Stimulated activated CD8-positive, alpha-beta memory T cell treated with anti-CD3 and anti-CD28 coated beads, Interleukin-2, amount 100 ng/mL, for 48 hours (primary cell): ENCODE measurements at places on chromosomes 1 and 21.
A peak's percentile ranks its signal among the peaks of the same experiment; 100 is the strongest.

GRCh38 chr1:153608089-153608682 is 4.8 kb downstream of the S100A16 start:
- DNase-seq = no peak

- no peak for DNase-seq
Measured at GRCh38 chr1:116203181-116203723, 92.1 kb downstream of the MAB21L3 start.

DNA sequence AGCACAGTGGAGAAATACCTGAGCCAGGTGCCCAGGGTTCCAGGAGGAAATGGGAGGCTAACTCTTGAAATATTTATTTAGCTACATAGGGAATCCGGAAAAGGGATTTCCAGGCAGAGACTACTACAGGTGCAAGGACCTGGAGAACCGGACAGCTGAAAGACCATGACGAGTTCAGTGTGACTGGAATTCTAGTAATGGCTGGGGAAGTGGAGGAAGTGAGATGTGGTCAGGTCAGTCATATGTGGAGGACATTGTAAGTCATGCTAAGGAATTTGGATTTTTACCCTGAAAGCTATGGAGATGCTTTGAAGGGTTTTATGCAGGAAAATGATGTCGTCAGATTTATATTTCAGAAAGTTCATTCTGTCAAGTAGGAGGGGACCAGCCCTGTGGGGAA is 1.8 kb downstream of the CAP1 start:
- DNase-seq = no peak

- DNase-seq = no peak
Measured at GRCh38 chr1:206793620-206794019, 21.3 kb upstream of the IL10 start.

DNA sequence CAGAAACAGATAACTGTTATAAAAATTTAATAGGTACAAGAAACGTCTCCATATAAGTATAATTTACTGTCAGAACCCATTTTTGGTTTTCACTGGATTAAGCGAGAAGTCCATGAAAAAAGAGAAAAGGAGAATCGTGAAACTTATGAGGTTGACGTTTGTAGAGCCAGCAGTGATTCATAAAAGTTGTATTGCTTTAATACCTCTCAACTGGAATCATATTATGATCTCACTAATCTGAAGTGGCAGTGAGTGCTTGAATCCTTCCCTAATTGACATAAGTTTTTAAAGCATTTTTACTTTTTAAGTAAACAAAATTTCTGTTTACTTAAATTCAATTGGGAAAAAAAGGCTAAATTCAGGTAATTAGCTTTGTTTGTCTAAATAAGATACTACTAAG is 315.3 kb downstream of the TPR start:
- DNase-seq = no peak

DNA sequence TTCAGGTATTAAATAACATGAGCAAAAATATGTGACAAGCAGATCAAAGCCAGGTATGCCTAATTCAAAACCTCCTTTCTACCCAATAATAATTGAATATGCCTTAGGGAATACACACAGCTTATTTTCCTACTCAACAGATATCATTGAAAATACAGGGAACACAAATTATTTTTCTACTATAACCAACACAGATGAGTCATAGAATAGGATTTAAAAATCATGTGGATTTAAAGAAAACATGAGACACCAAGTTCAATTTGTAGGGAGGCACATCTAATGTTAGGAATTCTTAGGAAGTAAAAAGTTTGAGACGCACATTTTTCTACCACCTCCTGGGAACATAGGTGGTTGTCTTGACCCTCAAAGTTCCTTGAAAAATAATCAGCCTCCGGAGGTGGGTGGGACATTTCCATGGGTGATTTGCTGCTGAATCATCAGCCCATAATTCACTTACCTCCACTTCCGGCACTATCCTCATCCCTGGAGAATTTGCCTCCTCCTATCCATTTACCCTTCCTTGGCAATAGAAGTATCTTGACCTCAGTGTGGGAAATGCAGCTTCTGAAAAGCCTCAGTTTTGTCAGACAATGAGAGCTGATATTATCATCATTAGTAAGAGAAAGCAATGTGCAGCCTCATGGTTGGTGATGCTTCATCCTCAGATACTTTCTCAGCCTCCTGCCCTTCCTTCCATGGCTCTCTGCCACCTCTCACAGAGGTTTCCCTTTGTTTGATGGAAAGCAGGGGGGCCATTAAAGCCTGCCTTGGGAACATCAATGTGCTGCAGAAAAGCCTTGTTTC is 33.5 kb upstream of the RGS4 start:
- DNase-seq = no peak

DNA sequence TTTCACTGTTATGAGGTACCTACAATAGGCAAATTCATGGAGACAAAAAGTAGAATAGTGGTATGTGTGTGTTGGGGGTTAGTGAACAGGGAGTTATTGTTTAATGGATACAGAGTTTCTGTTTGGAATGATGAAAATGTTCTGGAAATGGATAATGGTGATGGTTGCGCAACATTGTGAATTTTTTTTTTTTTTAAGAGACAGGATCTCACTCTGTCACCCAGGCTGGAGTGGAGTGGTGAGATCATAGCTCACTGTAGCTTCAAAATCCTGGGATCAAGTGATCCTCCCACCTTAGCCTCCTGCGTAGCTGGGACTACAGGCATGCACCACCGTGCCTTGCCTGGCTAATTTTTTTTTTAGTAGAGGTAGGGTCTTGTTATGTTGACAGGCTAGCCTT is 34.5 kb upstream of the TRABD2B start:
- DNase-seq = no peak

DNA sequence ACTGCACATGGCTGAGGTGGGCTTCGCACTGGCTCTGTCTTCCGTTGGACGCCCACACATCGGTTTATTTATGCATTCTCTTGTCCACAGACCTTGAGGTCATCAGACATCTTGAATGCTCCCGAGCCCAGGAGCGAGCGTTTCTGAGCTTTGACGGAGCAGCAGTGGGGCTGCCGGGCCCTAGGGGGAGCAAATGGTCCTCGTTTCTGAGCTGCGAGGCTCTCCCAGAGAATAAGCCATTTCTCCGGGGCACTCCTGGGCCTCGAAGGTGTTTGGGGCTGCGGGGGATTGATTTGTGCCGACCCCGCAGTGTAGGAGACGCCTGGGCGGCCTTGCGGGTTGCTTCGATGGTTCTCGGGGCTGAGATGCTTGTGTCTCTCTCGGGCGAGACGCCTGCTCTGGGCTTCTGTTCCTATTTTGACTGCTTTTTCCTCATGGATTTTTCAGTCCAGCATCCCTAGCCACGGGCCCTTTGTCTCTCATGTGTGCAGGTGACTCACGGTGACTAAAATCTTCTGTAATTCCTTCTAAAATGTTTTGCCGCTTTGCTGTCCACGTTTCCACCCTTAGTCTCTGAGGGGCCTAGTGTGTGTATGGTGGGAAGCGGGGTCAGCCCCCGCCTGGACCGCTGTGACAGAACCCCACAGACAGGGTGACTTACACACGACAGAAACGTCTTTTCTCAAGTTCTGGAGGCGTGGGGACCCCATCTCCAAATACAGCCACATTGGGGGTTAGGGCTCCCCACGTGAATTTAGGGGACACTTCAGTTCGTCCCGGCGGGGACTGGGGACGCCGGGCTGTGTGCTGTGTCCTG is 62.1 kb downstream of the FAAP20 start:
- DNase-seq = no peak

GRCh38 chr1:26529655-26530409 is at the start of gene RPS6KA1:
TSS of gene RPS6KA1 (plus strand) at chr1:26529761. CDS start at chr1:26529921, 160 bp downstream.
- peak; percentile 55 for DNase-seq

DNA sequence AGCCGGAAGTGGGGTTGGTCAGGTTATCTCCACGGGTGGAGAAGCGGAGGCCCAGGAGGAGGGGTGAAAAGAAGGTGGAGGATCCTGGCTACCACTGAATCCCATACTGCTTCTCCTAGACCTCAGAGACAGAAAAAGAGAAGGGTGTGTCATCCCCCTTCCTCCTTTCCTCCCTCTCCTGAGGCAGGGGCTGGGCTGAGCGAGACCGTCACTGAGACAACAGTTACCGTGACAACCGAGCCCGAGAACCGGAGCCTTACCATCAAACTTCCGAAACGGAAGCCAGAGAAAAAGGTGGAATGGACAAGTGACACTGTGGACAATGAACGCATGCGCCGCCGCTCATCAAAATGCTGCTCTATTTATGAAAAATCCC is 42.1 kb upstream of the NBPF3 start:
- DNase-seq = no peak

GRCh38 chr1:244395965-244396364 is 55.7 kb downstream of the ADSS2 start:
- DNase-seq = no peak

GRCh38 chr1:18907021-18907916 is 4.9 kb upstream of the ALDH4A1 start:
- DNase-seq = no peak

- DNase-seq = no peak
Measured at GRCh38 chr1:178345807-178346206, 151.0 kb downstream of the CLEC20A start.

- DNase-seq = no peak
Measured at GRCh38 chr1:119331190-119331515, 37.4 kb upstream of the HAO2 start.

DNA sequence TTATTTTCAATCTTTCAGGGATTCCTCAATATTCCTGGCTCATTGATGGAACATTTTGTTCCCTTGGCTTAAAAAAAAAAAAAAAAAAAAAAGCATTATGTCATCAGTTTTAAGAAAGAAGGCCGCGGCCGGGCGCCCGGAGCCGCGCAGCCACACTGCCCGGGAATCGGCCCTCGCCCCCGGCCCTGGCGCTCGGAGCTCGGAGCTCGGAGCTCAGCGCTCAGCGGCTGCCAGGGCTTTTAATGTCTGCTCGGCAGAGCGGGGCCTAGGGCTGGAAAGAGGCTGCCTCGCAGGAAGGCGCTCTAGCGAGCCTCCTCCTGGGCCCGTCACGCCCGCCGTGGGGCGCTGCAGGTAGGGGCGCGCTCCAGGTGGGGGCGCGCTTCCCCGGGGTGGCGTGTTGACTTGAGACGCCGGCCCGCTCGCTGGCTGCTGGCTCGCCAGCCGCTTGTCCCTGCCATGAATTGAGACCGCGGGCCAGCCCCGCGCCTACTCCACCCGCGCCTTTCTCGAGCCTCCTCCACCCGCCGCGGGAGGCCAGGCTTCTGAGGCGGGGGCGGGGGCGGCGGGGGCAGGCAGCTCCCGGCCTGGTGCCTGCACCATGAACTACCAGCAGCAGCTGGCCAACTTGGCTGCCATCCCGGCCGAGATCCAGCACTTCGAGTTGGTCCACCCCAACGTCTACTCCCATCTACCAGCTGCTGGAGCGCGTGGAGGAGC is 5.4 kb upstream of the TDRD5 start:
- DNase-seq = no peak

- no peak for DNase-seq
Measured at GRCh38 chr1:99969260-99969728, 502 bp upstream of the SLC35A3 start.

GRCh38 chr1:27505420-27505680 is 15.4 kb upstream of the WASF2 start:
- DNase-seq = no peak

- no peak for DNase-seq
Measured at GRCh38 chr1:43220905-43221778, 48.6 kb upstream of the TMEM125 start.

GRCh38 chr1:182350839-182351238 is 40.8 kb downstream of the GLUL start:
- DNase-seq = no peak

DNA sequence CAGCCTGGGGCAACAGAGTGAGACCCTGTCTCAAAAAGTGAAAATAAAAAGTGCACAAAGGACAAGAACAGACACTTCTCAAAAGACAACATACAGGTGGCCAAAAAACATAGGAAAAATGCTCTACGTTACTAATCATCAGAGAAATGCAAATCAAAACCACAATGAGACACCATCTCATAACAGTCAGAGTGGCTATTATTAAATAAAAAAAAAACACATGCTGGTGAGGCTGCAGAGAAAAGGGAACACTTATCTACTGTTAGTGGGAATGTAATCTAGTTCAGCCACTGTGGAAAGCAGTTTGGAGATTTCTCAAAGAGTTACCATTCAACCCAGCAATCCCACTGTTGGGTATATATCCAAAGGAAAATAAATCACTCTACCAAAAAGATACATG is 173.2 kb downstream of the SMYD3 start:
- DNase-seq = no peak

DNA sequence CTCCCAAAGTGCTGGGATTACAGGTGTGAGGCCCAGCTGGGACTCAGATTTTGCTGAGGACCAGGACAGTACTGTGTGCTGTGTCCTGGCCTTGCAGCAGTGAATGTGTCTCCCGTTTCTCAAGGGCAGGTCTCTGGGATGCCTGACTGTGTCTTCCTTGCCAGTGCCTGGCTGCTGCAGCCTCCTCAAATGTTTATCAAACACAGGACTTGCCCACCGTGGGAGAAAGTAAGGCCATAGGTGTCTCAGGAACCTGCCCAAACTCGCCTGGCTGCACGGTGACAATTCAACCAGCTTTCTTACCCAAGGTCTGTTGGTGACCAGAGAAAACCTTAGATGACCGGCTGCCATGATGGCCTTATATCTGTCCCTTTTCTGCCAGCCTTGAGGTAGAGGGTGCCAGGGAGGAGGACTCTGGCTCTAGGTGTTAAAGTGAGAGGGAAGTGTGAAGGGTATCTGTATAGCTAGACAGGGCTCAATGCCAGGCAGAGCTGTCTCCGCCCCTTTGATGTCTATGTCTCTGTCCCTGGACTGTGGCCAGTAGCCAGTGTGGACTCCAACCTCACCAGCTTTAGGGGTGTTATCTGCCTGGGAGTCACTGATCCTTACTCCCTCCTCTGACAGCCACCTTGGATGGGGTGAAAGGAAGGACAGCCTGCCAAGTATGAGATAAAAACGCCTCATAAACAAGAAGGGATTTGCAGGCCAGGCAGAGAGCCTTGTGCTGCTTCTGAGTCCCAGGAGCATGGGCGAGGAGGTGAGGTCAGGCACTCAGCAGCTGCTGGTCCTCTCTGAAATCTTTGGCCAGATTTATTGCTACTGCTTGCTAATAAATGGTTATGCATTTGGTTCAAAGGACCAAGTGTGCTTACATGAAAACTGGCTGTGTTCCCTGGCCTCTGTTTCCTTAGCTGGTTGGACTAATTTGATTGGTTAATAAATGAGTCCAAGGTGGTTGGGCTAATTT is 22.3 kb downstream of the IL6R start:
- no peak for DNase-seq

DNA sequence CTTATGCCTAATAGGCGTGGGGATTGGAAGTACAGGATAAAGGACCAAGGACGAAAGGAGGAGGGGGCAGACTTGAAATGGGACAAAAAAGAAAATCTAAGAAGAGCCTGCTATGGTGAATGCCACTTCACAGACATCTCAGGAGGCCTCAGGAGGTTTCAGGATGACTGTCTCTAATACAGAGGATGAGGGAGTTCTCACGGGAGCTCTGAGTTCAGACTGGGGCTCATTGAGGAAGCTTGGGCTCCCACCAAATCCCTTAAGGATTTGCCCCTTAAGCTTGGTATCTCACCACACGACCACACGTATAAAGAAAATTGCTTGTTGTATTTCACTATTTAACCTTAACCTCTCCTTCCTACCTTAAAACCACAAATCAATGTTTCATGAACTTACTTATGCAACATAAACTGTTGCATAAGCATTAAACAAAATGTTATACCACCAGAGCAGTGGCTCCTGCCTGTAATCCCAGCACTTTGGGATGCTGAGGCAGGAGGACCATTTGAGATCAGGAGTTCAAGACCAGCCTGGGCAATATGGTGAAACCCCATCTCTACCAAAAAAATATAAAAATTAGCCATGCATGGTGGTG is 12.4 kb downstream of the SLC30A1 start:
- no peak for DNase-seq
